ENCODE measurements at places on chromosomes 12 and 14.
A peak's percentile ranks its signal among the peaks of the same experiment; 100 is the strongest.

- DNase-seq: no peak
Observed at GRCh38 chr12:126051611-126052107, 986.4 kb downstream of the AACS start.

DNA sequence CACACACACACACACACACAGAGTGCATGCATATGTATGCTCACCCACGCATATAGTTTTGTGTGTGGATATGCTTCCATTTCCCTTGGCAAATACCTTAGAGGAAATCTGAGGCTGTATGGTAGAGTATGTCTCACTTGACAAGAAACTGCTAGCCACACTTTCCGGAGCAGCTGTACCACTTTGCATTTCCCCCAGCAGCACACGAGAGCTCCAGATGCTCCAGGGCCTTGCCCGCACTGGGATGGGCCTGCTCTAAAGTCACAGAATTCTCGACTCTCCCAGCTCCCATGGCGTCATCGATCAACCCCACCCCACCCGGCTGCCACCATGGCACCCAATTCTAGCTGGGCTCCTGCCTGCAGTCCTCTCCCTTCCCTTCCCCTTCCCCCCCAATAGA lies 21.9 kb downstream of the CLMN start:
- DNase-seq: no peak

- no peak for DNase-seq
Observed at GRCh38 chr12:48175613-48176416, 7.6 kb upstream of the CCDC184 start.

GRCh38 chr12:67068204-67068731 lies 200.9 kb upstream of the CAND1 start:
- DNase-seq: no peak

DNA sequence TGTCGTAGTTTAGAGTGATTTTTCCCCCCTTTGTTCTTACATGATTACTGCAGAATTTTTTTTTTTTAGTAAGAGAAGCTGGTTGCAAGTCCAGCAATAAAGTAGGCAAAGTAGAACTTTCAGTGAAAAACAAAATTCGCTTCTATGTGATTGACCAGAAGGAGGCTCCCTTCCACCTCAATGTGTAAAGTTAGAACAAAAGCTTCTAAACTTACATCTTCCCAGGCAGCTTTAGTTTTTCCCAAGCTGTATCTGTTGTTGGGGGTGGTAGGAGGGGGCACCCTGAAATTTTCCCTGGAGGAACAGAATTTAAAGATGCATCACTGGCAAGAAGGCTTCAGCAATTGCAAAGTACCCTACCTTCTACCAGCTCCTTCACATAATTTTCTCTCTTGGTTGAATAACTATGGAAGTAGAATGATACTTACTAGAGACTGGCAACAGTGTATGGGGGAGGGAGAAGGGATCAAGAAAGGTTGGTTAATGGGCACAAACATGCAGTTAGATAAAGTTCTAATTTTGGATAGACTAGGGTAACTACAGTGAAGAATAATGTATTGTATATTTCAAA lies 87.3 kb upstream of the E2F7 start:
- DNase-seq: no peak

DNA sequence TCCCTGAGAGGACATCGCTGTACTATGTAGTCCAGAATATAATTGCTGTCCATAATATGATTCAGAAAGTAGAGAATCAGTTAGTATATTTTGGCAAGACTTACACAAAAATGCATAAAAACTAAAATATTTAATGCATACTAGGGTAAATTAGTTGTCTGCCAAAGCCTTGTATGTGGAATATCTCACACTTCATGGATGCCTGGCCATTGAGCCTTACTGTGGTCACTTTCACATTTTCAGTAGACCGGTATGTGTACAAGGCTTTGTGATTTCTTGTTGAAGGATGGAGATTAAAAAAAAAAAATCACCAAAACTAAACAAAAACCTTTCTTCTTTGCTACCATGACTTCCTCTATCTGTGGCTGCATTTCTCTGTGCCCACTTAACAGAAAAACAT lies 197.3 kb upstream of the DDHD1 start:
- no peak for DNase-seq

DNA sequence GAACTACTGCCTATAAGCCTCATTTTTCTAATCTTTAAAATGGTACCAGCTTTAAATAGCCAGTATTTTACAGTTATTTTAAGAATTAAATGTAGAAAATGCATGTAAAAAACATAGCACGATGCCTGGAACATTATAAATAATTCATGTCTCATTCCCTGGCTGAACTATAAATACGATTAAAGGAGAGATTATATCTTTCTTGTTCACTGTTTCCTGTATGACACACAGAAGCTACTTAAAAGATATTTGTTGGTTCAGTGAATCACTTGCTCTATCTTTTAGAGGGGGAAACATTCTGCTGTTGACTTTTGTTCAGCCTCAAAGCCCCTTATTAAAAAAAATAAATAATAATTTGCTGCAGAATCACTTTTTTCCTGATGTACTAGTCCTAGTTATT lies 406.9 kb downstream of the LRFN5 start:
- DNase-seq: no peak

GRCh38 chr12:116502141-116502725 lies 56.9 kb upstream of the MAP1LC3B2 start:
- no peak for DNase-seq

DNA sequence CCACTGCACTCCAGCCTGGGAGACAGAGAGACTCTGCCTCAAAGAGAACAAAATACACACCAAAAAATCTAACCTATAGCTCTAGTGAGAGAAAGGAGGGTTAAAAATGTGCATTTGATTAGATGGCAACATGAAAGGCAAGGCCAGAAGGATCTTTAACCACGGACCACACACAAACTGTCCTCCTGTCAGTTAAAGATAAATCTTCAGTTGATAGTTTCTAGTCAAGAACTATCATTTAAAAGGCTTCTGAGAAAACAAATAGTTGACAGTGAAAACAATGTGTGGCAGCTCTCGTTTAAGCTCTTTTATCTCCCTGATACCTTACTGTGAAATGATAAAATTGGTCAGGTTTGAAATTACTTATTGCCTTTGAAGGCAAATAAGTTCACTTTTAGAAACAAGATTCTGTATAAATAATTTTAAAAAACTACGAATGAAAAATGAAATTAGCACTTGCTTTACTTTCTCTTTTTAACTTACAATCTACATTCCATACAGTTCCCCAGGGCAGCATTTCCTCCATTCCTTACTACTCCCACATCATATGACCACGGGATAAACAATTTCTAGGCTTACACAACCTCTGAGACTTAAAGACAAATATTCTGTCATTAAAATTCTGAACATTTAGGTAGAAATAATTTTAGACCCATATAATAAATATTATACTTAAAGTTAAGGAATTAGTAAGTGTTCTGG lies 71.4 kb upstream of the GNPNAT1 start:
- no peak for DNase-seq

- DNase-seq: no peak
Observed at GRCh38 chr12:98601924-98602323, 8.4 kb downstream of the SLC25A3 start.

DNA sequence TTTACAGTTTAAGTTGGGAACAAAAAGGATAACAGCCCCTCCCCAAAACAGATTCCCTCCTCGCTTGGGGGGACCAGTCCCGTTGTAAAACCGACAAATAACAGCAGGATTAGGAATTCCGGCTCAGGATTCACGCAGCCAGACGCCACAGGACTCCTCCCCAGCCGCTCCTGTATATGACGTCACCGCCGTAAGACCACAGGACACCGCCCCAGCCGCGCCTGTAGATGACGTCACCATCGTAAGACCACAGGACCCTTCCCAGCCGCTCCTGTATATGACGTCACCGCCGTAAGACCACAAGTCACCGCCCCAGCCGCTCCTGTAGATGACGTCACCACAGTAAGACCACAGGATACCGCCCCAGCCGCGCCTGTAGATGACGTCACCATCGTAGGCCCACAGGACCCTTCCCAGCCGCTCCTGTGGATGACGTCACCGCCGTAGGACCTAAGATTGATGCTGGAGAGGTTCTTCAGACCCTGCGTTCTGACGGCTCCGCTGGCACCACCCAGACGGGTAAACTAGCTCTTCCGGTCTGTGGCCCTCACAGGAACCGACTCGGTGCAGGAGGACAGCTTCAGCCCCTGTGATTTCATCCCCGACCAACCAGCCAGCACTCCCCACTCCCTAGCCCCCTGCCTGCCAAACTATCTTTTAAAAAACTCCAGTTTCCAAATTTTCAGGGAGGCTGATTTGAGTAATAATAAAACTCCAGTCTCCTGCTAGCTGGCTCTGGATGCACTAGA lies 43.9 kb upstream of the FBRSL1 start:
- peak; percentile 56 for DNase-seq

DNA sequence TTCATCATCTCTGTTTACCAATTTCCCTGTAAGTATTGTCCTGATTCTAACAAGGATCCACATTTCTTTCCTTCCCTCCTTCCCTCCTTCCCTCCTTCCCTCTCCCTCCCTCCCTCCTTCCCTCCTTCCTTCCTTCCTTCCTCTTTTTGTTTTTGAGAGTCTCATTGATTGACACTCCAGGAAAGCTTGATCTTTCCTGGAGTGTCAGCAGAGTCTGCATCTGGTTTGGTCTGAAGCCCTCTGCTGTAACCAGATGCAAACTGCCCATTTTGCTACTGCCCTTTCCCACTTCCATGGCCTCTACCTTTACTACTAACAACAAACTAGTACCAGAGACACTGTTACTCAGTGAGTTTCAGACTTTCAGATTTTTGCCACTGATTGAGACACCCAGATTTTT lies 14.4 kb upstream of the OR6C65 start:
- DNase-seq: no peak

Data from stimulated activated CD8-positive, alpha-beta memory T cell treated with anti-CD3 and anti-CD28 coated beads, Interleukin-4, amount 100 ng/mL, for 4 hours (primary cell).